ENCODE measurements at places on chromosomes 3 and 15.

GRCh38 chr3:50464569-50464968 is 38.9 kb downstream of the CACNA2D2 start:
- DNase-seq = no peak

DNA sequence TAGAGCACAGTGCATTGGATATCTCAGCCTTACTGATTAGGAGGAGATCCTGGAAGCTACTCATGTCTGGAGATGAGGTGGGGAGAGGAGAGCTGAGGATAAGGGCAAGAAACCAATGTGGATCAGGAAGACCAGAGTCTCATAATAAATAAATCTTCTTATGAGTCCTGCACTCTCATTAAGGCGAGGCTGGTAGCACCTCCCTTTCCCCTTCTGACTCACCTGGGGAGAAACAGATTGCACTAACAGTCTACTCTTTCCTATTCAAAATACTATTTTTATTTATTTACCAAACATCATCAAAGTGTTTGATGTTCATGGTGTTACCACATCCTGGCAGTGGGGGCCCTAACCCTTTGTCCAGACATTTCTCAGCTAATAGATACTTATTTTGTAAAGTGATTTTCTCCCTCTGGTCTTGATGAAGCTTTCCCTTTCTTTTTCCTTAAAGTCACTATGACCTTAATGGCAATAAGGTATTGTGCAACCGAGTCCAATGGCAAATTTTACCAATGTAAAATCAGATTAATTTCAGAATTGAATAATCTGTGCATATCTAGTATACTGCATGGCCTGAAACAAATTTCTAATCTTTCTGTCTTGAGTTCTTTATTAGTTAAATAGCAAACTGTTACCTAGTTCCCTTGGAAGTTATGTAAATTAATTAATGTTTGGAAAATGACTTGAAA is 81.1 kb downstream of the IQCH start:
- no peak for DNase-seq

- DNase-seq = peak; percentile 15
These were observed 25.8 kb downstream of the AQR start for GRCh38 chr15:34943711-34944110.

DNA sequence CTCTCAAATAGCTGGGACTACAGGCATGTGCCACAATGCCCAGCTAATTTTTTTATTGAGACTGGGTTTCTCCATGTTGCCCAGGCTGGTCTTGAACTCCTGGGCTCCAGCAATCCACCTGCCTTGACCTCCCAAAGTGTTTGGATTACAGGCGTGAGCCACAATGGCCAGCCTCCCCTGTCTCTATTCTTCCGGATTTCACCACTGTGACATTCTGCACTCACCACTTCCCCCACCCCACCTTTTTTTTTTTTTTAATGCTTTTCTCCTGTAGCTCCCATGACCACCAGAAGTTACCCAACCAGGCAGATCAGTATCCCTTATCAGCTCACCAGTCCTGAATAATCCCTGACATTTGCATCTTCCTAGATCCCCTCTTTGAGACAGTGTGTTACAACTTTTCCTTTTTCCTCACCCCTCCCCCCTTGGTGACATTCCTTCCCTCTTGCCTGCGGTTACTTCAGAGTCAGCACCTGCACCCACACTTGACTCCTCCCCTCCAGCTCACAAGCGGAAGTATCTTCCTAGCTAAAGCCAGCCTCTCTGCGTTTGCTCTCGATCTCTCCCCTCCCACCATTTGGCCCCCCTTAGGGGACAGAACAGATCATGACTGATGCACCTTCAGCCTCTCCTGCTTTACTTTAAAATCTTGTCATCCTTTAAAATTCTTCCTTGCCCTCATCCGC is 13.5 kb upstream of the ZNF592 start:
- DNase-seq = peak; percentile 62

DNA sequence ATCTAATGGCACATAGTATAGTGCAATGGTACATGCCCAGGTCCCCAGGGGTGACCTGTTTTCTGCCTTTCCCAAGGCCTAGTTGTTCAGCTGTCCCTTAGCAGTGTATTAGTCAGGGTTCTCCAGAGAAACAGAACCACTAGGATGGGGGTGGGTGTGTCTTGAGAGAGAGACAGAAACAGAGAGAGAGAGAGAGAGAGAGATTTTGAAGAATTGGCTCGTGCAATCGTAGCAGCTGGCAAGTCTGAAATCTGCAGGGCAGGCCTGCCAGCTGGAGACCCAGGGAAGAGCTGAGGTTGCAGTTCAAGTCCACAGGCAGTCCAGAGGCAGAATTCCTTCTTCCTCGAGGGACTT is 90.6 kb upstream of the RNF7 start:
- DNase-seq = no peak

DNA sequence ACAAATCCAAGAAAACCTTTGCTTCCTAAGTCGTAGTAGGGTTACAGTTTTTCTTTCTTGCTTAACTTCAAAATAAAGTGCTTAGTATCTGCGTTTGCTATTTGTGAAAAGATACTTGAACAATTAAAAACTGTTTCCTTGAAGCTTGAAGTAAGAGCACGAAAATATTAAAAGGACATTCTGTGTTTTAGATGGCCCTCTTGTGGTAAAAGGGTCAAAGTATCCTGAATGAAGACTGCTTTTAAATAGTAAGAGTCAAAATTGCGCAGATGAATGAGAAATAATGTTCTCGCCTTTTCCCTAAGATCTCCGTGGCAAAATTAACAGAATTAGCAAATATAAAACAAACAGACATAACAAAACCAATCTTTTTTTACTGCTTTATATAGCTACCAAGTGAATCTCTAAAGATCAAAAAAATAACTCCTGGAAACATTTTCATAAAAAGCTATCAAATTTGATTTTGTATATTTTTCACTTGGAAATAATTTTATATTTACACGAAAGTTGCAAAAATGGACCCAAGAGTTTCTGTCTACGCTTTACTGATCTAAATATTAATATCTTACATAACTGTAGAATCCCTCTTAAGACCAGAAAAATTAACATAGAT is 175.4 kb downstream of the MBNL1 start:
- DNase-seq = peak; percentile 55

- no peak for DNase-seq
These were observed 118.8 kb downstream of the SRGAP3 start for GRCh38 chr3:9130345-9131305.
